Hepatic stellate cell (primary cell): ENCODE measurements at places on chromosomes 3 and 15.

GRCh38 chr3:155188031-155188430, 105.5 kb downstream of the STRIT1 start:
- DNase-seq = no peak

GRCh38 chr3:153285194-153285641, 123.2 kb downstream of the RAP2B start:
- DNase-seq = no peak

DNA sequence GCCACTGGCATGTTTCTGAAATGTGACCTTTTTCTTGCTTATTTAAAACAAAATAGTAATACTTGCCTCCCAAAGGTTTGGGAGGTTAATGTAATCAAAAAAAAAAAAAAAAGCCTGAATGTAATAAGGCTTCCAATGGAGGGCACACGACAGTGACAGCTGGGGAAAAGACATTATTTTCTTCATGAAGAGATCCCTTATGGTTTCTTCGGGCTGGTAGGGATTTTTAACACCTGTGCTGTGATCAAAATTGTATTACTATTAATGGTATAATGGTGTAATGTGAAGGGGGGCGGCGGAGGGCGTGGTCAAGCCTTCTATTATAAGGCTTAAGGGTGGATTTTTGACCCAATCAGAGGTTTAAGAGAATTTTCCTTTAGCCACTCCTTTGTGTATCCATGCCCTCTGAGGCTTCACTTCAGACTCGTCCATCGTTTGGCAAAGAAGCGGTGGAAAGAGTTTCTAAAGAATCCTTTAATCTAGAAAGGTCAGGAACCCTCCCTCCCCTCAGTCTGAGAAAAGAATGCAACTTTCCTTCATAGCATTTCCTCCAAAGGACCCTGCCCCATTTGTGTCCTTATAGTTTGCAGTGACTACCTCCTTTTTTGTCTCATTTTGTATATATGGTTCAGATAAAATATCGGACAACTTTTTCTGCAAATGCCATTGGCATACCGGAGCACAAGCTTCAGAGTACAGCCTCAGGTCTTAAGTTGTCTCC, 89.5 kb upstream of the CHD2 start:
- DNase-seq = peak; percentile 70

- no peak for DNase-seq
Measured at GRCh38 chr3:10614168-10614567, 108.8 kb upstream of the ATP2B2 start.

DNA sequence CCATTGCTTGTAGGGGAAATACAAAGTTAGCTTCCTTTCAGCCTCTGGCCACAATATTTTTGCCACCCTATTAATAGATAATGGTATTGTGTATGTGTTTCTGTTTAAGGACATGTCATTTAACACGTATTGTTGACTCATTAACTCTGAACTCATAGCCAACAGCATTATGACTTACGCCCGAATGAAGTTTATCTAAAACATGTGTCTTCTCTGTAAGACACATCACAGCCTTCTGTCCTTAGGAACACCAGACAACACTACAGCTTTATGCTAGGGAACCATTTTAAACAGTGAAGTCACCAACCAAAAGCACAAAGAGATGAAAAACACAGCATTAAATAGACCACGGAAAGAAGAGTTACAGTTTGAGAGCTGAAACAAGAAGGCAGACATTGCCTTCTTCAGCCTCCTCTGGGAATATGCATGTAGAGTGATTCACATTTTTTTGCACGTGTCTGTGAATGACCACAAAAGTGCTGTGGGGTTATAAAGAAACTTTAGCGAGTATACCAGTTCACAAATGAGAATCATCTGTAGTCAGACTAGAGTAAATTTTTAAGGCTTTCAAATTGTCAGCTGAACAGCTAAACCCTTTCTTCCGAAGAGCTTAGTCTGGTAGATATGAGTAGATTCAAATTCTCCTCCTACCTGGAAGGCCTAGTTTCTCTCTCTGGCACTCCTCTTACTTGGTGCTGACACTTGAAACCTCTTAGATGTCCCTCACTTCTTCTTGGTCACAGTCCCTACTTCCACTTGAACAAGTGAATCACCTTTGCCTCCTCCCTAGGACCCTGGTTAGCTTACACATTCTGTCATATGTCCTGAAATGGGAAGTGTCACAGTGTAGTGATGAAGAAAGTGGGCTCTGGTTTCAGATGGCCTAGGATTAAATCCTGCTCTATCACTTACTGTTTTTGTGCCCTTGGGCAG, 32.2 kb downstream of the MCTP2 start:
- DNase-seq = no peak

- DNase-seq = peak; percentile 35
Measured at GRCh38 chr3:140629357-140630137, 48.3 kb upstream of the TRIM42 start.

- DNase-seq = no peak
Measured at GRCh38 chr3:16011376-16011775, 163.1 kb upstream of the GALNT15 start.

GRCh38 chr3:100155128-100155527, 40.8 kb upstream of the FILIP1L start:
- no peak for DNase-seq

DNA sequence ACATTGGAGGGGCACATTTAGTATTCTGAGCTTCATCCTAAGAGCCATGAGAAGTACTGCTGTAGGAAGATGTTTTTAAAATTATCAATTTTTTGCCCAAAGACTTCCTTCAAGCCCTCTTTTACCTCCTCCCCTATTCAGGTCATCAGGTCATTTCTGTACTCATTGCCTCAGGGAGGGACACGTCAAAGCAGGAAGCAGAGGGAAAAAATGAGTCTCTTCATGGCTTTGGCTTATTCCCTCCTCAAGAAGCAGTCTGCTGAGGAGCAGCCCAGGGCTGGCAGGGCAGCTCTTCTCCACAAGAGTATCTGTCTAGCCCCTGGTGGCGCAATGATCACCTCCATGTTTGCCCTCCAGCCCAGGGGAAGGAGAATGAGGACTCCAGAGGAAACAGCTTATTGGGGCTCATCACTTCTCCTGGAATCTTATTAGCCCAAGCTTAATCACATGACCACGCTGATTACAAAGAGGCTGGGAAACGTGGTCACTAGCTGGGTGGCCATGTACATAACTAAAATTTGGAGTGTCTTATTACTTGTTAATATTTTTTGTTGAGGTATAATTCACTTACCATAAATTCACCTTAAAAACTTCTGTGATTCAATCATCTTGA, 44.2 kb upstream of the GATA2 start:
- DNase-seq = no peak

DNA sequence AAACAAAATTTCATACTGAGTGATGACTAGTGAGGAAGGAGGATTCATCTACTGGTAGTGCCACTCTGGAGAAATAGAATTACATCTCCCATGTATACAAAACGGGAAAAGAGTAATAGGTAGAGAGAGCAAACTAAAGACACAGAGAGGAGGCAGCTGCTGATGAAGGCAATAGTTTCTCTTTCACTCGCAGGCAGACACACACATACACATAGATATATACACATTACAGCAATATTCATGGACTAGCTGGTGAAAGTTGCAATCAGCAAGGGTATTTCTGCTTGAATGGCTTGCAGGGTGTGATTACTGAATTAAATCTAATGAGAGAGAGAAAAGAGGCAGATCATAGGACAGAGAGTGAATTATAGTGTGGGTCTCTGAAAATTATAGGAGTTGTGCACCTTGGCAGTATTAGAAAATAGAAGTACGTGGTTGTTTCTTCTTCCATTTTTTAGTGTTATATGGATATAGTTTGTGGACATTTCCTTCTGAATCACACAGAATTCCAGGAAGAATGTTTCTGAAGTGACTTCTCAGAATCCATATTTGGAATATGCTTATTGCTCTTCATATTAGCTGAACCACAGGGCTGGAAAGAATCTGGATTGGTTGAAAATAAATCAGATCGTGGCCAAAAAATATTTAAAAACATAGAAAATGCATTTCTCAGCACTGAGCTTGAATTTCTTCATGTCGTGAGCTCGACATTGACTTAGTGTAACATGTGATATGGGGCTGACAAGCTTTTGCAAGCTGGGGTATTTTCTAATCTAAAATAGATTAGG, 991.2 kb downstream of the TUSC7 start:
- DNase-seq = peak; percentile 14

- DNase-seq = no peak
Measured at GRCh38 chr3:72957297-72957696, 39.3 kb upstream of the PPP4R2 start.

- DNase-seq = no peak
Measured at GRCh38 chr3:84074767-84075166, 884.0 kb upstream of the CADM2 start.

DNA sequence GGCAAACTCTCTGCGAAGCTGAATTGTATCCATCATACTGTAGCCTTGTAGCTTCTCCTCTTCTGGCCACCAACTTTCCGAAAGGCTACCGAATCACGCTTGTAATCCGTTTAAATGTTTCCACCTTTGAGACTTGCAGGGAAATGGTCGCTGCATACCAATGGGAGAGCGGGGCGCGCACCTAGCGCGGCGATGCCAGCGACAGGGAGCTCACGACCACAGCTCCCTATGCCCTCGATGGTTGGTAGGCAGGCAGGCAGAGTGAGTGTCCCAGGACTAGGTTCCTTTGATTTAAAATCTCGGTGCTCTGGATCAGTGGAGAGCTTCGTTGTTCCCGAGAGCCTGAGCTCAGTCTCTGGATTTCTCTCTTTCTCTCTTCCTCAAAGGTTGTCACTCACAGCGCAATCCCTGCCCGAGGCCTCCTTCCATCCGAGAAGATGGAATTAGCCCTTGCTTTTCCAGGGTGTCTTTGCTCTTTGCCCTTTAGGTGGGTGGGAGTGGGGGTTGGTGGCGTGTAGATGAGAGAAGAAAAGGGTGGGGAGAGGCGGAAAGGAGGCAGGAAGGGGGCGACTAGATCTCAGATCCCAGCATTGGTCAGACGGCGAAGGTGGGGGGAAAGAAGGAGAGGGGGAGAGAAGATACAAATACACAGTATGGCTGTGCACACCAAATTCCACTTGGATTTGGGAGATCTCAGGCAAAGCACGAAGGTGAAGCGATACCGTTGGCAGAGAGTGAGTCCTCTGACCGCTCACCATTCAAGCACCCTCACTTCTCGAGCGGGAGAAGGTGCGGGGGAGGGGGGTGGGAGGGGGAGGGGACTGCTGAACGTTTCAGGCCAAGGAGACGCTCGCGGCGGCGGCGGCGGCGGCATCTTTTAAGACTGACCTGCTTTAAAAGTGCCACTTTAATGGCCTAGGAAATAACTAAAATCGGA, at the start of gene SLITRK3:
TSS of gene SLITRK3 (minus strand) at position 745 of the 937 bp plus-strand sequence. CDS start 5,554 bp downstream, outside the sequence.
- no peak for DNase-seq

GRCh38 chr3:150635526-150635925, 32.4 kb downstream of the SELENOT start:
- no peak for DNase-seq

- no peak for DNase-seq
Measured at GRCh38 chr3:52396011-52396906, 48.6 kb downstream of the SEMA3G start.

GRCh38 chr3:152155246-152156020, 113.3 kb upstream of the MBNL1 start:
- DNase-seq = no peak

GRCh38 chr3:43704697-43705096, 14.0 kb downstream of the ABHD5 start:
- no peak for DNase-seq

DNA sequence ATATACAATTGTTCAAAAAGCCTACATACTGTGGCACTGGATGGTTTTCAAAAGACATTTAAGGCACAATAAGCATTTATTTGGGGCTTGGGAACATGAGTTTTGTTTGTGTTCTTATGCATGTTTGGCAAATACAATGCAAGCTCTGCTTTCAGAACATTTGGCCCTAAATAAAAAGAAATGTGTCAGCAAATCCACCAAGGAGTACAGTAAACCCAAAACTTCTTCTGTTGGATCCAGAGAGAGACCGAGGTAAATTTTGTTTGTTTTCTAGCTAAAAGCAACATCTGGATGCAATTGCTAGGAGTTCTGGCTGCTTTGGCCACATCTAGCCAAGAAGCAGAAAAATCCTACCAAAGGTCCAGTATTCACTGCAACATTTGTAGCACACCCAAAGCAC, 168.8 kb downstream of the DCLK3 start:
- DNase-seq = no peak

- DNase-seq = no peak
Measured at GRCh38 chr3:41222501-41222900, 23.2 kb downstream of the CTNNB1 start.

GRCh38 chr15:68789091-68789490, 31.6 kb downstream of the ANP32A start:
- no peak for DNase-seq

DNA sequence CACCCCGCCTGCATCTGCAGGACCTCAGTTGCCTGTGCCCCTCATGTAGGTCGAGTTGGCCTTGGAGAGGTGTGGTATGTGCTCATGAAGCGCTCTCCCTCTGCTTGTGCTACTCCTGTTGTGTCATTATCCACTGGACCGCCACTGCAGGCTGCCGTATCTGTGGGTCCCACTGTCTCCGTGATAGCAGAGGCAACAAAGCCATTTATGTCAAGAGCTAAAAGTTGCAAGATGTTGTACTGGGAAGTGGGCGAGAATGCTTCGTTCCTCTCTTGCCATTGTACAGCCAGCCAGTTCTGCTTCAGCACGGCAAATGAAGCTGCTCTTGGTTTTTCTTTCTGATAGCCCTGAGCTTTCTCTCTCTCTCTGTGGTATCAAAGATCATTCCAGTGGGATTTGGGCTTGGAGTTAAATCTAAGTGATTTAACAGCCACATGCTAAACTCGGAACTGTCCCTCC, 89.0 kb downstream of the TMEM212 start:
- no peak for DNase-seq

- no peak for DNase-seq
Measured at GRCh38 chr3:82002491-82002890, 241.0 kb upstream of the GBE1 start.

DNA sequence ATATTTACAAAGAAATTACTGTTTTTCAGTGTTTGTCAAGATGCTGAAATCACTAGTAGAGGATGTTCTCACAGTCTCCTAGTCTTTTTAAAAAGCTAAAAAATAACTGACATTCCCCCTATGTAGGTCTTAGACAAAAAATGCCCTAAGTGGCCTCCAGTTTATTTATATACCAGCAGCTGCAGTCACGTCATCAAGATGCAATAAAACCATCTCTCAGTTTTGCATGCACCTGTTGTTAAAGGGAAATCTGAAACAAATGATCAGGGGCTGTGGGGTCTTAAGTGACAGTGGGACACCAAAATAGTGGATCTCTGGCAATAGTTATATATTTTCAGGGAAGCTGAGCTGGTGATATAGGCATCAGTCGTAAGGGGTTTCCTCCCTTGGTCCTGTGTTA, 146.5 kb upstream of the ARPP21 start:
- DNase-seq = no peak

DNA sequence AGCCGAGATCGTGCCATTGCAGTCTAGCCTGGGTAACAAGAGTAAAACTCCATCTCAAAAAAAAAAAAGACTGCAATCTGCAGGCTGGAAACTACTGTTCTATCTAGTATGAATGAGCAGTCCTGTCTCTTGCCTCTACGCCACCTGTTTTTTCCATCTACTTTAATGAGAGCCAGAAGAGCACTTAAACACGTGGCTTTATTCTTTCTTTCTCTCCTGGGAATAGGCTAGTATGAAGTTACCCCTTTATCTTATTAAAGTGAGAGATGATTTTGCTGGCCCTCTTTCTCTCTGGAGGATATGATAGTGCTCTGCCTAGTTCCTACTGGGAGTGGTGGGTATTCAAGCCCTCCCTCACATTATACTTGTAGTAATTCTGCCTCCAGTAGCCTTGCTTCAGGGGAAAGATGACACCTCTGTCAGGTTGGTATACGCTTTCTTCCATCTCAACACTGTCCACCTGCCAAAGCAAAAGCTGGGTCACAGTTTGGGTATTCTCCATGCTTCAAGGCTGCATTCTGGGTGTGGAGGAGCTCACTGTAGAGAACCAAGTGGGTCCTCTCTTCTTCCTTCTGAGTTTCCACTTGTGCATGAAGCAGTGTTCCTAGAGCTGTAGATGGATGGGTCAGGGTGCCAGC, 17.8 kb downstream of the MAPKBP1 start:
- DNase-seq = no peak

GRCh38 chr3:13272831-13273603, 147.1 kb downstream of the NUP210 start:
- no peak for DNase-seq
